Osteoblast (primary cell): ENCODE measurements at places on chromosomes 11 and 22. TPM values are rescaled to one million over a fixed set of nuclear protein-coding genes. Genes with fewer than 3 reads are reported as not detected.

- no peak overlapping the region for H3K27ac ChIP-seq
- no peak overlapping the region for H3K4me3 ChIP-seq
- H3K4me1 ChIP-seq: no peaks in the 10 kb centered on the region
- peaks cover 27% of the 10 kb centered on the region for H3K27me3 ChIP-seq
These were observed 32.9 kb downstream of the RPS6KA4 start for GRCh38 chr11:64391839-64392238.

DNA sequence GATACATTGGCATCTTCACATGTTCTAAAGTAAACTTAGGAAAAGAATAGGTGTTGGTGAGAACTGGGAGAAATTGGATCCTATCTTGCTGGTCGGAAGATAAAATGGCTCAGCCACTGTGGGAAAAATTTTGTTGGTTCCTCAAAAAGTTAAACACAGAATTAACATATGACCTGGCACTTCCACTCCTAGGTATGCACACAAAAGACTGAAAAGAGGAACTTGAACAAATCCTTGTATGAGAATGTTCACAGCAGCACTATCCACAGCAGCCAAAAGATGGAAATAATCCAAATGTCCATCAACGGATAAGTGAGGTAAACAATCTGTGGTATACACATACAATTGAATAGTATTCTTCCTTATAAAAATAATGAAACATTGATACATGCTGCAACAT is 4.8 kb upstream of the TPH1 start:
- DNase-seq: no peak
- no peak overlapping the region for H3K27ac ChIP-seq
- peaks cover 15% of the 10 kb centered on the region for H3K27me3 ChIP-seq
- H3K4me1 ChIP-seq: no peaks in the 10 kb centered on the region
- no peak overlapping the region for H3K4me3 ChIP-seq

DNA sequence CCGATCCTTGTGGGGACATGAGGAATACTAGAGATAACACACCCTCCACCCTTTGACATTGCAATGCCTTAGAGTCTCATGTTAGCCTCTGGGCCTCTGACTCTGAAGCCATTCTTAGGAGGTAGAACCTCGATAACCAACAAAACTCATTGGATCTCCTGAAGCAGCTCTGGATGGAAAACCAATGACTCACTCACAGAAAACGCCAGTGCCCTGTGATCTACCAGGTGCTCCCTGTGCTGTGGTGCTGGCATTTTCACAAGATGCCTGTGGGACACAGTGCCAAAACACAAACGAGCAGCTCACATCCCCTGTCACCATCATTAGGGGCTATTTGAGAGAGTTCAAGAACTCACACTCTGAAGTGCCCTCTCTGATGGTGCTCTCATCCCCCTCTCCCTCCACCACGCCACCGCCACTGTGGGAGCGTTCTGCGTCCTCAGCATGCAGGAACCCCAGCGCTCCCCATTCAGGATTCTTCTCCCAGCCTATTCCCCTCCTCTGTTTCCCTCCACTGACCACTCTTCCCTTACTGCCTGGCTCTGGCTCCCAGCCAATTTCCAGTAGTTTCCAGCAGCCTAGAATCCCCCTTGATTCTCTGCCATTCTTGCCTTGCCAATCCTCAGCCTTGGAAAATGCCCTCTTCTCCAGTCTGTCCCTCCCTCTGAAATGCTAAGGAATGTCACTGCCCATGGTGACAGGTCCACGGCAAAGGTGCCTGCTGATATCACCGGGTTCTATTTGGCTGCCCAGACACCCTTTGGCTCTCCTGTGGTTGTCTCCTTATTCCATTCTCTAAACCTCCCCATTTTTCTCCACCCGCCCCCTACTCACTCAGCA is 4.7 kb upstream of the POLD4 start:
- no peaks in the 10 kb centered on the region for H3K27me3 ChIP-seq
- peak; percentile 90 for DNase-seq
- peaks cover 14% of the 10 kb centered on the region for H3K36me3 ChIP-seq
- H3K4me1 ChIP-seq: peaks cover 50% of the 10 kb centered on the region
- H3K4me3 ChIP-seq: no peak overlapping the region

- DNase-seq: no peak
- peaks cover 5% of the 10 kb centered on the region for H3K4me1 ChIP-seq
- H3K4me3 ChIP-seq: no peak overlapping the region
- peaks cover 31% of the 10 kb centered on the region for H3K36me3 ChIP-seq
These were observed 30.2 kb downstream of the PPARA start for GRCh38 chr22:46180370-46181137.

DNA sequence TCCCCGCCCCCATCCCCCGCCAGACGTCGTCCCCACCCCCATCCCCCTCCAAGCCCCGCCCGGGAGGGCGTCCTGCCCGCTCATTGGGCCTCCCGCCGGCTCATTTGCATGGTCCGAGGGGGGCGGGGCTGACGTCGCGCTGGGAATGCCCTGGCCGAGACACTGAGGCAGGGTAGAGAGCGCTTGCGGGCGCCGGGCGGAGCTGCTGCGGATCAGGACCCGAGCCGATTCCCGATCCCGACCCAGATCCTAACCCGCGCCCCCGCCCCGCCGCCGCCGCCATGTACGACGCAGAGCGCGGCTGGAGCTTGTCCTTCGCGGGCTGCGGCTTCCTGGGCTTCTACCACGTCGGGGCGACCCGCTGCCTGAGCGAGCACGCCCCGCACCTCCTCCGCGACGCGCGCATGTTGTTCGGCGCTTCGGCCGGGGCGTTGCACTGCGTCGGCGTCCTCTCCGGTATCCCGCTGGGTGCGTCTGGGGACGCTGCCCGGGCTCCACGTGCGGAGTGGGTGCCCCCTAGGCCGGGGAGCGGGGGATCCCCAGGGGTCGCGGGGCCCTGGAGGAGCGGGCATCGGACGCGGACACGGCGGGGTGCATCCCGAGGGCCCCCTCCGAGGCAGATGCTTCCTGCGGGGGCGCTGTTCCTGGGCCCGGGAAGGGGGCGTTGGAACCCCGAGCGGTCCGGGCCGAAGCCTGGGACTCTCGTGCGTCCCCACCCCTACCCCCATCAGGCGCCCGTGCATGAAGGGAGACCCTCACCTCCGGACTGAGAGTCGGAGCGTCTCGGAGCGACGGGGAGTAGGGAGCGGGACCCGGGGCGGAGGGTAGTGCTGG is at the start of gene PNPLA3:
PNPLA3 (plus strand) TSS at position 175 of the 834 bp plus-strand sequence; CDS start at position 282, 107 bp downstream.
- H3K27me3 ChIP-seq: no peaks in the 10 kb centered on the region
- peak within 1 kb of the TSS; percentile 45 for H3K27ac ChIP-seq
- peak within 1 kb of the TSS; percentile 84 for H3K4me3 ChIP-seq
- H3K36me3 ChIP-seq: peaks cover 7% of the 10 kb centered on the region
- DNase-seq: peak; percentile 99

DNA sequence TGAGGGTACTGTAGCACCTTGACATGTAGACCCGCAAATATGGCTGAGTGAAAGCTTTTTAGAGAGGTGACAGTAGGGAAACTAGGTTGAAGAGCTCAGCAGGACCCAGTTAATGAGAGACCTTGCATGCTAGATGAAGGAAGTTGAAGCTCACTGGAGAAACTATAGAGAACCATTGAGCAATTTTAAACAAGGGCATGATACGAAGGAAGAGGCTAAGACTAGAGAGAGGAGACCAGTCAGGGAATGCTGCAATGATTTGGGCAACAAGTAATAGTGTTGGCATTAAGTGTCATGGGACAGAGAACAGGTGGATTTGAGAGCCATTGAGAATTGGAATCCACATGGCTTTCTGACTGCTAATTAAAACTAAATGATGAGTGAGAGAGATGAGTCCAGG is 4.1 kb downstream of the OLFML1 start:
- no peaks in the 10 kb centered on the region for H3K36me3 ChIP-seq
- DNase-seq: no peak
- H3K4me3 ChIP-seq: no peak overlapping the region
- H3K4me1 ChIP-seq: peaks cover 10% of the 10 kb centered on the region

DNA sequence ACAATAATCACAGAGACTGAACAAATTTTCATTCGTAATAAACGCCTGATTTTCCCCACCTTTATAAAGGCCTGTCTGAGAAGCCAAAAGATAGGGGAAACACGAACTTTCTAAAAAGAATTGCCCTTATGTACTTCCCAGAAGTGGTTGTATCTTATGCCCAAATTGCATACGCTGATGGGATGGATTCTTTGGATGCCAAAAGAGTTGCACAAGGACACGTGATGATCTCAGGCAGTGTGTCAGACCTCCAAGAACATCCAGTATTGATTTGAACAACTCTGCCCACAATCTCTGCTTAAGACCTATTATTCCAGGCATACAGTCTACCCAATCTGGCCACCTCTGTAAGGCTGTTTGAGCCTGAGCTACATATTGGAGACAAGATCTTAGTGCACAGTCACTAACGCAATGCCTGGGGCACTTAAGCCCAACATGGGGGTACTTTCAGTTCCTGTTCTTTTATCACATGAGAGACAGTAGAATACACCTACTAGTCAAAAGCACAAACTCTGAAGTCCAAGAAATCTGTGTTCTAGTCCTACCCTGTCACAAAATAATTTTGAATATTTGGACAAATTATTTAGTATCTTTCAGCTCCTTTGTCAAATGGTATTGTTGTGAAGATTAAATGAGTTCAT is 38.9 kb downstream of the OR10A6 start:
- no peaks in the 10 kb centered on the region for H3K27me3 ChIP-seq
- peak overlapping the region; percentile 17 for H3K4me3 ChIP-seq
- no peak for DNase-seq
- peak overlapping the region; percentile 76 for H3K27ac ChIP-seq

DNA sequence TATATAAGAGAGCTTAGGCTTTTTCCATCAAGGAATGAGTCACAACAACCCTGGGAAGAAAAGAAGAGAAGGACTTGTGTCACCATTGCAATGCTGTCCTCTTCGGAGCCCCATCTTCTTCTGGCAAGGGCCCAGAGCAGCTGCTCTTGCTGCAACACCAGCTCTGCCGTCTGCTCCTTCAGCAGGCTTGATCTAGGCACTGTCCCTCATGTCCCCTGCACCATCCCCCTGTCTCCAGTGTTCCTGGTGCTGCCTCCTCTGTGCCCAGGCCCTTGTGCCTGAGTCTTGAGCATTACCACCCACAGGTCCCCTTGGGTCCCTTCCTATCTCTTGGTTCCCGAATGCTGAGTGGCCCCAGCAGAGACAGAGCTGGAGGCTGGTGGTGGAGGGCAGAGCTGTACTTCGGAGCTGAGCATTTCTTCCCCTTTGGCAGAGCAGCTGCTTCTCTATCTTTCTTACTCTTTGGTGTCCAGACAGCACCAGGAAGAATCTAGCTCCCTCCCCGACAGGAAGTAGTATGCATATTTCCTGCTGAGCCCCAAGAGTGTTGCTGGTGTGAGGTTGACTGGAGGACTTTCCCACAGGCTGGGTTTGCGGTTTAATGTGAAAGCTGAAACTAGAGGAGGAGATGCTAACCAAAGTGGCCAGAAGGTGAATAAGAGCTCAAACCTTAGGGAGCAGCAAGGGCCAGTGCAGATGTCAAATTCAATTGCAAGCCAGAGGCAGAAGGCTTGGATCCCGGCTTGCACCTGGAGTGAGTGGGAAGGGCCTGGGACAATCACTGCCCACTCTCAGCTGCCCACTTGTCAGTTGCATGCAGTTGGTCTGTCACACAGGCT is 27.8 kb downstream of the WEE1 start:
- no peaks in the 10 kb centered on the region for H3K27me3 ChIP-seq
- peak; percentile 84 for DNase-seq
- peaks cover 13% of the 10 kb centered on the region for H3K4me1 ChIP-seq
- H3K4me3 ChIP-seq: peak overlapping the region; percentile 16

- H3K36me3 ChIP-seq: no peaks in the 10 kb centered on the region
- no peak overlapping the region for H3K27ac ChIP-seq
- H3K4me1 ChIP-seq: no peaks in the 10 kb centered on the region
- H3K27me3 ChIP-seq: peaks cover 3% of the 10 kb centered on the region
- no peak overlapping the region for H3K4me3 ChIP-seq
These were observed 187.4 kb downstream of the GRIK4 start for GRCh38 chr11:120698918-120699317.

DNA sequence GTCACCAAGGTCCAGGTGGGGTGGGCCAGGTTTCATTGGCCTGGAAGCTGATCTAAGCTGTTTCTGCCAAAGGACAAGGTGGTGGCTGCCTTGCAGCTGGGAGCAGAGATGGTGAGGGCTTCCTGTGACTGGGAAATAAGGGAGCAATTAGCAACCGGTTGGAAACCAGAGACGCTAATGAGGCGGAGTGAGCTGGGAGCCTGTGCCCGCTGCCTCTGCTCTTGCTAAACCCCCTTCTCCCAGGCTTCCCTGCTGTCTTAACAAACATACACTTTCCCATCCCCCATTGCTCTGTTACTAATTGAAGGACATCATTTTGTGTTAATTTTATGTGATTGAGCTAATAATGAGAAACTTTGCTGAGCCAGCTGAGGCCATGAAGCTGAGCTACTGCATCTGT is 121.8 kb downstream of the INSC start:
- H3K4me3 ChIP-seq: no peak overlapping the region
- H3K27me3 ChIP-seq: no peaks in the 10 kb centered on the region
- no peaks in the 10 kb centered on the region for H3K4me1 ChIP-seq
- H3K27ac ChIP-seq: no peak overlapping the region
- H3K36me3 ChIP-seq: no peaks in the 10 kb centered on the region

GRCh38 chr22:16866167-16866566 is 41.0 kb upstream of the XKR3 start:
- H3K36me3 ChIP-seq: no peaks in the 10 kb centered on the region
- H3K27me3 ChIP-seq: no peaks in the 10 kb centered on the region
- no peaks in the 10 kb centered on the region for H3K4me1 ChIP-seq

- no peak for DNase-seq
- no peaks in the 10 kb centered on the region for H3K4me1 ChIP-seq
- H3K27me3 ChIP-seq: peaks cover 25% of the 10 kb centered on the region
- no peak overlapping the region for H3K4me3 ChIP-seq
These were observed 72.8 kb upstream of the ALX4 start for GRCh38 chr11:44382656-44383240.

- peaks cover 64% of the 10 kb centered on the region for H3K4me1 ChIP-seq
- peak; percentile 15 for DNase-seq
- H3K27ac ChIP-seq: peak overlapping the region; percentile 63
- H3K27me3 ChIP-seq: no peaks in the 10 kb centered on the region
- peaks cover 28% of the 10 kb centered on the region for H3K36me3 ChIP-seq
- H3K4me3 ChIP-seq: no peak overlapping the region
These were observed 96.0 kb downstream of the ETS1 start for GRCh38 chr11:128491195-128491936.

DNA sequence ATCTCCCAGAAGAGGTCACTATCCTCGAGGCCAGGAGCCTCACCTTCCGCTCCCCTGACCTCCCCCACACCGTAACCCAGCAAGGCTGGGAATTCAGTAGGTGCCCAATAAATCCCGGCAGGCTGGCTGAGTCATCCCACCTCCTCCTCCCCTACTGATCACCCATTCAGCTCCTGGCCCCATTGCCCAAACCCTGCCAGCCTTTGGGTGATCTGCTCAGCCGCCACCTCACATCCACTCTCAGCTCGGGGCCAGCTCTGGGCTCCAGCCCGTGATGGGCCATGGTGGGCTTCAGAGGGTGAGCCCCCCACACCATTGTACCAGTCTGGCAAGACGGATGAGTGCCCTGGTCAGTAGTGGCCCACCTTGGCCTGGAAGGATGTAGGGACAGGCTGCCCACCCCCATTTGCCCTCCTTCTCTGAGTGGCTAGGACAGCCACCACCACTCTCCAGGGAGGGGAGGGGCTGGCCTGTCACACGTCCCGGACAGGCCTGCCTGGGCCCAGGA is 8.2 kb downstream of the TRPM5 start:
- no peak overlapping the region for H3K4me3 ChIP-seq
- DNase-seq: no peak
- H3K27me3 ChIP-seq: peaks cover 6% of the 10 kb centered on the region
- H3K36me3 ChIP-seq: no peaks in the 10 kb centered on the region

- no peak overlapping the region for H3K27ac ChIP-seq
- peak; percentile 76 for DNase-seq
- no peaks in the 10 kb centered on the region for H3K4me1 ChIP-seq
These were observed 158.7 kb downstream of the ST3GAL4 start for GRCh38 chr11:126514061-126514693.

GRCh38 chr11:103368145-103368544 is 258.9 kb downstream of the DYNC2H1 start:
- peaks cover 3% of the 10 kb centered on the region for H3K36me3 ChIP-seq
- H3K4me1 ChIP-seq: peaks cover 4% of the 10 kb centered on the region

Gene PATE2
- 0.29 and 0.36 TPM in 2 replicates for total RNA-seq

Gene TMEM25
- total RNA-seq: 10.1 and 11.2 TPM in 2 replicates

Gene GGT5
- 7.2 and 16.2 TPM in 2 replicates for total RNA-seq
